Endothelial cell of coronary artery (primary cell): ENCODE measurements at places on chromosomes 5 and 9. TPM values are rescaled to one million over a fixed set of nuclear protein-coding genes. Genes with fewer than 3 reads are reported as not detected.

The NEURL1B gene
- total RNA-seq: 0.36 and 0.94 TPM in 2 replicates

The PAEP gene
- not detected in 2 replicates for total RNA-seq

The MTAP gene
- total RNA-seq: 28.2 and 29.4 TPM in 2 replicates

The FST gene
- total RNA-seq: 0.94 and 17.3 TPM in 2 replicates

The OR1N2 gene
- total RNA-seq: not detected in 2 replicates

The CCDC192 gene
- total RNA-seq: not detected in 2 replicates

The MARVELD2 gene
- total RNA-seq: 1.7 and 2.1 TPM in 2 replicates
